ENCODE measurements at places on chromosomes 7 and 10.

- DNase-seq, result peak; percentile 48
Measured at GRCh38 chr7:111029574-111030251, 61.2 kb upstream of the LRRN3 start.

GRCh38 chr10:107585630-107586029 lies 421.1 kb upstream of the SORCS1 start:
- DNase-seq, result no peak

DNA sequence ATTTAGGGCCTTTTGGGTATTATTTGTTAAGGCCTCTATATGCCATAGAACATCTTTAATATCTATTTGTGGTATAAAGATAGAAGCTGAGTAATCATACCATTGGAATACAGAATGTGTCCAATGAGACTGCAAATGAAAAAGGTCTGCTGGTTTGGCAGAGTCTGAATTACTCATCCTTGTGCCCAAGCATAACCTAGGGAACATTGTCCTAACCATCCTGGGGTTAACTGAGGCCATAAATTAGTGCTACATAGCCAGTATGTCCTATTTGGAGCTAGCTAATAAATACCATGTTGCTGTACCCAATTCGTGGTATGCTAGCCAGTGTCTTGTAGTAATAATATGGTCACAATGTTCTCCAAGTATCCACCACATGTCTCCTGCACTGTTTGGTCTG lies 117.1 kb downstream of the ANKRD26 start:
- no peak for DNase-seq

GRCh38 chr10:69025370-69025896 lies 36.8 kb downstream of the KIFBP start:
- no peak for DNase-seq

GRCh38 chr10:109889867-109890266 lies 33.4 kb downstream of the XPNPEP1 start:
- no peak for DNase-seq

- DNase-seq, result no peak
Measured at GRCh38 chr10:4947635-4948596, 15.3 kb upstream of the AKR1C1 start.

GRCh38 chr7:112896026-112896601 lies 105.9 kb upstream of the TMEM168 start:
- no peak for DNase-seq

DNA sequence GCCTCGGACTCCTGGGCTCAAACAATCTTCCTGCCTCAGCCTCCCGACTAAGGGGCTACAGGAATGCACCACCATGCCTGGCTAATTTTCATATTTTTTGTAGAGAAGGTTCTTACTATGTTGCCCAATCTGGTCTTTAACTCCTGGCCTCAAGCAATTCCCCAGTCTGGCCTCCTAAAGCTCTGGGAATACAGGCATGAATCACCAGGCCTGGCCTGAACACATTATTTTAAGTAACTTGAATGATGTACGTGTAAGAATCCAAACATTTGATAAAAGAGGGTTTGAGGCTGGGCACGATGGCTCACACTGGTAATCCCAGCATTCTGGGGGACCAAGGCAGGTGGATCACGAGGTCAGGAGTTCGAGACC lies 13.0 kb upstream of the BAMBI start:
- no peak for DNase-seq

- no peak for DNase-seq
Measured at GRCh38 chr7:44221231-44221791, 20.5 kb downstream of the YKT6 start.

- no peak for DNase-seq
Measured at GRCh38 chr10:72615970-72616369, 9.9 kb downstream of the MICU1 start.

DNA sequence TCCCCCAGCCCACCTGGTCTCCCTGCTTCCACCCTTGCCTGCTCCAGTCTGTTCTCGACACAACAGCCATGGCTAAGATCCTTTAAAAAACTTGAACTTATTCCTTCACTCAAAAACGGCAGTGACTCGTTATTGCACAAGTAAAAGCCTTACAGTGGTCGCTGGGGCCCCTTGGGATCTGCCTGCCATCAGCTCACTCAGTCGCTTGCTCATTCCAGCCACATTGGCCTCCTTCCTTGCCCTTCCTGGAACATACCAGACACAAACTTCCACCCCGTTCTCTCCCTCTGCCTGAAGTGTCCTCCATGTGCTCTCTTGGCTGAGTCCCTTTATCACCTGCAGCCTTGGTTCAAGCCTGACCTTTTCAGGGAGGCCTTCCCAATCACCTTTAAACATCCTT lies 4.7 kb downstream of the CCNY start:
- peak; percentile 17 for DNase-seq

GRCh38 chr7:40584667-40585433 lies 450.0 kb downstream of the SUGCT start:
- DNase-seq, result no peak

DNA sequence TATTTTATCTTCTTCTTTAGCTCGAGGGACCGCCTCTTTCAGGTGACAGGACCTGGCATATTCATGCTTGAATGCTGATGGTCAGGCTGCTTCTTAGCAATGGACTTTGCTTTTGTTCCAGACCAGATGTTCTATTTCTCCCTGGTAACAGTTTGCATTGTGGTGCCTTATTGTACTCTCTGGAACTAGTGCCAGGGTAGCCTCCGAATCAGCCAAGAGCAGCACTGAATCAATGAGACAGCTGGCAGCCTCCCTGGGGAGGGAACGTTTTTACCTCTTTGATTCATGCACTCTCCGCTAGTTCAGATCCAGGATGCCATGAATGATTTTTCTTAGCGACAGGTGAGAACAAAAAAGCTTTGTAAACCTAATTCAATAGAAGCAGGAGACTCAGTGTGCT lies 54.1 kb upstream of the NXPH1 start:
- DNase-seq, result no peak

DNA sequence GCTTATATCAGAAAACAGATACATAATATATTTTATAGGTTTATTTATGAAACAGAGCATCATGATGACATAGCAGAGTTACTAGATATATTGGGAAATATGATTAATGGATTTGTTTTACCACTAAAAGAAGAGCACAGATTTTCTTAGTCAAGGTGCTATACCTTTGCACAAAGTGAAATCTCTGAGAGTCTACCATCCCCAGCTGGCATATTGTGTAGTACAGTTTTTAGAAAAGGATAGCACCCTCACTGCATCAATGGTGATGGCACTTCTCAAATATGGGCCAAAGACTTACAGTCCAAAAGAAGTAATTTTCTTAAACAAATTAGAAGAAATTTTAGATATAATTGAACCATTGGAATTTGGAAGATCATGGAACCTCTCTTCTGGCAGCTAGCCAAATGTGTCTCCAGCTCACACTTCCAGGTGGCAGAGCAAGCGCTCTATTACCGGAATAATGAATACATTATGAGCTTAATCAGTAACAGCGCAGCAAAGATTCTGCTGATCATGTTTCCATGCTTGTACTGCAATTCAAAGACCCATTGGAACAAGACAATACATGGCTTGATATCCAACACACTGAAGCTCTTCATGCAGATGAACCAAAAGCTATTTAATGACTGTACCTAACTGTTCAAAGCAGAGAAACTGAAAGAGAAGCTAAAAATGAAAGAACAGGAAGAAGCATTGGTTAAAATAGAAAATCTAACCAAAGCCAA lies 21.9 kb upstream of the CREB3L2 start:
- no peak for DNase-seq

DNA sequence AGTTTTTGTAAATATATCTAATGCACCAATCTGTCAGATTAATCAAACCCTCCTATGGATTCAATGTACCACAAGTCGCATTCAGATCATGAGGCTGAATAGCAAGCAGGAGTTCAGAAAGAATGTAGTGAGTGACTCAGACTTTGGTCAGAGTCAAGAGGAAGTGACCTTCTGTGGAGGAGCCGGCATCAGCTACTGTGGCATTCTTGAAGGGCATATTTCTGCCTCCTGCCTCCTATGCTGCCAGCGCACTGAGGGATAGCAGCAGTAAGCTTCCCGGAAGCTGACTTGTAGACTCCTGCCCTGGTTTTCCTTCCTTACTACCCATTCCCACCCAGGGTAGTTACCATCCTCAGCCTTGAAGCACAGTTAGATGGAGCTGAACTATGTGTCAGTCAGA lies 867.5 kb downstream of the NRG3 start:
- DNase-seq, result no peak

- DNase-seq, result no peak
Measured at GRCh38 chr7:27434756-27435400, 192.3 kb downstream of the EVX1 start.

DNA sequence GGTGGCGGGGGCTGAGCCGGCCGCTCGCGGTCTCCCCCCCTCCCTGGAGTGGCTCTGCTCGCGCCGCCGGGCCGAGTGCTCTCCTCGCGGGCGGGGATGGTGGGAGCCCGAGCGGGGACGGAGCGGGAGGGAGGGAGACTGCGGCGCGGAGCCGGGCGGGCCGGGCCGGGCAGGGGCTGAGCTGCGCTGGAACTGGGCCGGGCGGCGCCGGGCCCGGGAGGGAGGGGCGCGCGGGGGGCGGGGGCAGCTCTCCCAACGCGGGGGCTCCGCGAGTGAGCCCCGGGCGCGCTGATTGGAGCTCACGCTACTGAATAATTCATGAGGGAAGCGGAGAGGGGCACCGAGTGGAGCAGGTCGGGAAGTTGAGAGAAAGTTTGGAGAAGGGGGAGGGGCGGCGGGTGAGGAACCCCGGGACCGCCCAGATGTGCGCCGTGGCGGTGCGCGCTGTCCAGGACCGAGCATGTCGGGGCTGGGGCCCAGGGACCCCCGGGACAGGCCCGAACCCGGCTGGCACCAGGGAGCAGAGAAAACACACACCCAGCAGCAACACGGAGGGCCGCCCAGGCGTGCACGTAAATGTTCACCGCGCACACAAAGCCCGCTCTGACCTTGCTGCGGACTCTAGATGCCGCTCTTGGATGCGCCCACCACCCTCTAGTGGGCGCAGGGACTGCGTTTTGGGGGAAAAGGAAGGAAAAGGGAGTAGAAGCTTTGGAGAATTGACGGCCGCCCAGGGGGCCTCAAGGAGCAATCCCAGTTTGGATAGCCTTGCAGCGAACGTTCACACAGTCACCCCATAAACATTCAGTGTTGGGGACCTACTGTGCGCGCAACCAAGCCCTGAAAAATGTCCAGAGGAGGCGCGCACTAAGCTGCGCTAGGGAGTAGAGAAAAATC lies at the start of gene EPHB4:
TSS of gene EPHB4 (minus strand) at position 194 of the 897 bp plus-strand sequence. CDS start 493 bp downstream, outside the sequence.
- DNase-seq, result no peak

DNA sequence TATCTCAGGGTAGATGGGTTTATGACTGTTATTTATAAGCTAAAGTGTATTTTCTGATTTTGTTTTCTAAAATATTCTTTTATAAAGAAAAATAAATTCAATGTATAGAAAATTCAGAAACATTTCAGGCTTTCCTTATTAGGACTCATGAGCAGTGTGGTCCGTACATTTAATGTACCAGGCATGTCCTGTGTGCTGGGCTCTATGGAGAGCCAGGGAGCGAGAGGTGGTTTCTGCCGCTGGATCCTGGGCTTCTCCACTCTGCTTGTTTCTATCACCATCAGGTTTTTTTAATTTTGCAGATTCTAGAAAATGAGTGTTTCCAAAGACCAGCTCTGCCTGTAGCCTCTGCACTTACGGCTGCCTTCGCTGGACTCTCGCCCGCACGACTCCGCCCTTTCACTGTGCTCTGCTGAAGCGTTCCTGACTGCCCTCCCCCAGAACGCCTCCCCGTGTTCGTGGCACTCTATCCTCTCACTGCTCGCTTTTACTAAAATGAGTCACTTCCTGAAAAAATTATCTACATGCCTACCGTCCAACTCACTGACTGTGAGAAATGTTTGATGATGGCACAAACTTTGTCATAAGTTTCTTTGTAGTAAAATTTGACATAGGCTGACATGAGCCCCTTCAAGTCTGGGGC lies 188.5 kb downstream of the ZMYND11 start:
- DNase-seq, result peak; percentile 40

- no peak for DNase-seq
Measured at GRCh38 chr7:36367561-36368077, 22.0 kb upstream of the ANLN start.

DNA sequence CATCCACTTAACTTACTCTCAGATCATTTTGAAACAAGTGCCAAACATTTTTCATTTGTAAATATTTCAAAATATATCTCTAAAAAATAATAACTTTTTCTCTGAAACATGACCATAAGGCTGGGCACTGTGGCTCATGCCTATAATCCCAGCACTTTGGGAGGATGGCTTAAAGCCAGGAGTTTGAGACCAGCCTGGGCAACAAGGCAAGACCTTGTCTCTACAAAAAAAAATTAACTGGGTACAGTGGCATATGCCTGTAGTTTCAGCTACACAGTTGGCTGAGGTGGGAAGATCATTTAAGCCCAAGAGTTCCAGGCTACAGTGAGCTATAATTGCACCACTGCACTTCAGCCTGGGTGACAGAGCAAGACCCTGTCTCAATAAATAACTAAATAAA lies 36.4 kb downstream of the USP54 start:
- DNase-seq, result no peak

DNA sequence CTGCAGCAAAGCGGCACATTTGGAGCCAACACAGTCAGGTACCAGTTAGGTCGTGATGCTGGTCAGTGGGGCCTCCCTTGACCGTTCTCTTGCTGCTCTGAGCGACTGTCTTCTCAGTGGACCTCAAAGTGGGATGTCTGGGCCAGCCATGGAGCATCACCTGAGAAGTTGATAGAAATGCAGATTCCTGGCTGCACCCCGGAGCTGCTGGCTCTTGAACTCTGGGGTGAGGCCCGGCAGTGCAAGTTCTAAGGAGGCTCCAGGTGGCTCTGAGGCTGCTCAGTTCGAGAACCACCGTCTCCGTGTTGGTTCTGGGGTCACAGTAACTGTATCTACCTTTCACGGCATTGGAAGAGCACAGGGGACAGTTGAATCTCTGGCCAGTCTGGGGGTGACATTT lies 147.5 kb downstream of the WDR37 start:
- DNase-seq, result no peak

DNA sequence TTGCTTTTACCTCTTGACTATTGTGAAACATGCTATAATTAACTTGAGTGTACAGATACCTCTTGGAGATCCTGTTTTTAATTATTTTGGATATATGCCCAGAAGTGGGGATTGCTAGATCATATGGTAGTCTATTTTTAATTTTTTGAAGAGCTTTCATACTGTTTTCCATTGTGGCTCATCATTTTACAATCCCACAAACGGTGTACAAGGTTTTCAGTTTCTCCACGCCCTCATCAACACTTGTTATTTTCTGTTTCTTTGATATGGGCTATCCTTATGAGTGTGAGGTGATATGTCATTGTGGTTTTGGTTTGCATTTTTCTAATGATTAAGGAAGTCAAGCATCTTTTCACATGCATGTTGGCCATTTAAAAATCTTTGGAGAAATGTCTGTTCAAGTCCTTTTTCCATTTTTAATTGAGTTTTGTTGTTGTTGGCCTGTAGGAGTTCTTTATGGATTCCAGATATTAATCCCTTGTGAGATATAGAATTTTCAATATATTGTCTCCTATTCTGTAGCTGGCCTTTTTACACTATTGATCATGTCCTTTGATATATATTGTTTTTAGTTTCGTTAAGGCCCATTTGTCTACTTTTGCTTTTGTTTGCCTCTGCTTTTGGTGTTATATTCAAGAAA lies 7.5 kb downstream of the AGK start:
- DNase-seq, result no peak

- no peak for DNase-seq
Measured at GRCh38 chr10:33279811-33280602, 54.5 kb downstream of the NRP1 start.

GRCh38 chr10:100730725-100731406 lies 14.5 kb upstream of the PAX2 start:
- peak; percentile 34 for DNase-seq

GRCh38 chr7:18059171-18059570 lies 31.5 kb upstream of the PRPS1L1 start:
- no peak for DNase-seq

Measured in stimulated activated CD4-positive, alpha-beta T cell treated with anti-CD3 and anti-CD28 coated beads, Interleukin-1b, Interleukin-23, amount 100 ng/mL, for 48 hours (primary cell).